BJ (cell line): ENCODE measurements at places on chromosomes 1 and 21.

- DNase-seq, result no peak
Measured at GRCh38 chr1:164685266-164686035, 126.5 kb downstream of the PBX1 start.

DNA sequence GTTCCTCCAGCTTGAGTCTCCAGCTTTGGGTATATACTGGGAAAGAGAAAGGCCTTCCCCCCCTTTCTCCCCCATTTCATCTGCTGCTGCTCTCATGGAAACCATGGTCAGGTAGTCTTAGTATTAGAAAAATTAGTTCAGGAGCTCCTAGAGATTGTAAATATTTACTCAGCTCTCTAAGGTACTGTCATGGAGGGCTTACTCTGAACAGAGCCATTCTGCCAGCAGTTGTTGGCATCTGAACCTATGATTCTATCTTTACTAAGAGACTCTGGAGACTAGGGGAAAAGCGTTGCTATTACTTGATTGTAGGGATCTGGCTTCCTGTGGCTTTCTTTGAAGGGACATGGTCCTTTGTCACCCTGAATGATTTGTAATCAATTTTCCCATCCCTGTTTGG is 6.1 kb downstream of the INTS3 start:
- no peak for DNase-seq

- no peak for DNase-seq
Measured at GRCh38 chr1:24345334-24345733, 26.2 kb downstream of the GRHL3 start.

DNA sequence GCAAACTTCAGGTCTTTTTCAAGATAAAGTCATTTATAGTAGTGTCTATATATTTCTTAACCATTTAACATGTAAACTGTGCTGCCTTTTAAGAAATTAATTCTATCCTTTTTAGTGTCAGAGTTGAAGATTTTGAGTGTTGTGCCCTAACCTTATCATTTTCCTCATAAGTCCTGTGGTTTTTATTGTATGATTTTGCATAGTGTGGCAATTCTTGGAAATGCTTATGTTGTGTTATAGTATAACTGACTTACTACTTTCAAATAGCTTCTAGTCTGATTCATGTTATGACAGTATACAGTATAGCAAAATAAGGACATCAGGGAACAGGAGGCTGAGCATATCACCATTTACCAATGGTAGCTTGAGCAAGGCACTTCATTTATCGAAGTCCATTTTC is 99.1 kb downstream of the PTBP2 start:
- DNase-seq, result no peak

- no peak for DNase-seq
Measured at GRCh38 chr21:46006547-46007491, 25.2 kb downstream of the COL6A1 start.

GRCh38 chr1:47696404-47696736 is 258.5 kb downstream of the FOXD2 start:
- DNase-seq, result no peak

- DNase-seq, result no peak
Measured at GRCh38 chr1:231272173-231272572, 31.2 kb downstream of the GNPAT start.

DNA sequence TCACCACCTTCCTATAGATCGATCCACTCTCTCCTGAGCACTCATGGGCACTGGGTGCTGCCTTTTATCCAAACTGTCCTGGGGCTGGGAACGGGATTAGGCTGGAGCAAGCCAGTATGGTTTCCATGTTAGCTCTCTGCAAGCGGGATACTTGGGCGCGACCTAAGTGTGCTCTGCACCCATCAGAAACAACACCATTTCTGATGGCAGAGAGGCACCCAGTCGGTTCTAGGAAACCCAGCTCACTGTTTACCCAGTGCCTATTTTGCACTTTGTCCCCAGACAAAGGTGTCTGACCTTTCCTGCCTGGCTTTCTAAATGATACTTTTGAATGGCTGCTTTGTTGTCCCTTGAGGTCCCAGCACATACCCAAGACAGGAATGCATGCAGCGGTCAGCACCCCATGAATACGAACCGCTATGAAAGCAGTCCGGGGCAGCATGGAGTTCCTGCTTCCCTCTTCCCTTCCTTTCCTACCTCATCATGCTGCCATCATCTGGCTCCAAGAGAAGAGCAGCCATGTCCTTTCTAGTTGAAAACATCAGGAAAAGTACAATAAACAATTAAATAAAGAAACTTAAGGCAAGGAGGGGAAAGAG is 83.9 kb downstream of the TRABD2B start:
- DNase-seq, result no peak

DNA sequence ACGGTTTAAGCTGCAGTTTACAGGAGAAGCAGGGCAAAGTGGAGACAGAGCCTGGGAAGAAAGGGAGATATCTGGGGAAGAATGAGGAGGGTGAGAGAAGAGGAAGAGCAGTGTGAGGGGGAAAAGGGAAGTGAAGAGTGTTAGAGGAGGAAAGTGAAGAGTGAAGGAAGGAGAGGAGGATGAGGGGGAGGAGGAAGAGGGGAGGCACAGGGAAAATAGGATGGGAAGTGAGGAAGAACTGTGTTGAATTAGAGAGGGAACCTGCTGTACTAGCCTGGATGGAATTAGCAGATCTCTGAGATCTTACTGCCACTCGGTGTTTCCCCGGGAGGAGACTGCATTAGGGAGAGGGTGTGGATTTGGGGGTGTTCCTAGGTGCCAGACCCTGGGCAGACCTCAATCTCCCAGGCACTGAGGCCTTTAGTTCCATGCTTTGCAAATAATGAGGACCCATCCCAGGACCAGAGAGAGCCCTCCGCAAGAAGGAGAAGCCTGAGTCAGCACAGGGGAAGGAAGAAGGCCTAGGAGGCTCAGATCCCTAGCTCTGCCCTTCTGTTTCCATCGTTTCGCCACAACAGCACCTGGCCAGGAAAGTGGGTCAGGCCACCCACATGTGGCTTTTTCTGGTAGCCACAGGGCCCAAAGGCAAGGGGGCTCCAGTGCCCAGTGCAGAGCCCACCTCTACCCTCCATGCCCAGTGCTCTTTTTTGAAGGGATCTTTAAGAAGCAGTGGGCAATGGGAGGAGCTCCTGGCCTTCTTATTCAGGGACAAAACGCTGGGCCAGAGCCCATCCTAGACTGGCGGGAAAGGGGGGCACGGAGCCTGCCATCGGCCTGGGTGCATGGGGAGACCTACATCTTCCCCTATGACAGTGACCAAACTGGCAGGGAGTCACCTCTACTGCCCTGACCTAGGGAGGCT is 2.0 kb downstream of the LRRN2 start:
- DNase-seq, result no peak
